ENCODE measurements at places on chromosomes 5 and 9. TPM values are rescaled to one million over a fixed set of nuclear protein-coding genes. Genes with fewer than 3 reads are reported as not detected.

ACSL6 gene
- 55.9 TPM for total RNA-seq

HTR4 gene
- total RNA-seq: 0.54 TPM

NSUN2 gene
- total RNA-seq: 42.6 TPM

NRARP gene
- total RNA-seq: 4.4 TPM

MZB1 gene
- 0.18 TPM for total RNA-seq

BAAT gene
- total RNA-seq: not detected

AGGF1 gene
- total RNA-seq: 32.4 TPM

SLF1 gene
- 54.3 TPM for total RNA-seq

NEUROG1 gene
- 2.6 TPM for total RNA-seq

COL27A1 gene
- total RNA-seq: 15.5 TPM

GAPT gene
- not detected for total RNA-seq

OR1Q1 gene
- total RNA-seq: not detected

RLN2 gene
- 1.4 TPM for total RNA-seq

TIGD6 gene
- total RNA-seq: 4.8 TPM

KIAA1191 gene
- 69.3 TPM for total RNA-seq

NR4A3 gene
- 1.3 TPM for total RNA-seq

GABRA6 gene
- 4.4 TPM for total RNA-seq

AK8 gene
- 1.3 TPM for total RNA-seq

Measured in cerebellum (tissue), 4 donors.